Common myeloid progenitor, CD34-positive (primary cell): ENCODE measurements at places on chromosomes 6 and 20.
A peak's percentile ranks its signal among the peaks of the same experiment; 100 is the strongest.

- DNase-seq = no peak
Observed at GRCh38 chr6:155373276-155373675, 59.0 kb upstream of the TFB1M start.

DNA sequence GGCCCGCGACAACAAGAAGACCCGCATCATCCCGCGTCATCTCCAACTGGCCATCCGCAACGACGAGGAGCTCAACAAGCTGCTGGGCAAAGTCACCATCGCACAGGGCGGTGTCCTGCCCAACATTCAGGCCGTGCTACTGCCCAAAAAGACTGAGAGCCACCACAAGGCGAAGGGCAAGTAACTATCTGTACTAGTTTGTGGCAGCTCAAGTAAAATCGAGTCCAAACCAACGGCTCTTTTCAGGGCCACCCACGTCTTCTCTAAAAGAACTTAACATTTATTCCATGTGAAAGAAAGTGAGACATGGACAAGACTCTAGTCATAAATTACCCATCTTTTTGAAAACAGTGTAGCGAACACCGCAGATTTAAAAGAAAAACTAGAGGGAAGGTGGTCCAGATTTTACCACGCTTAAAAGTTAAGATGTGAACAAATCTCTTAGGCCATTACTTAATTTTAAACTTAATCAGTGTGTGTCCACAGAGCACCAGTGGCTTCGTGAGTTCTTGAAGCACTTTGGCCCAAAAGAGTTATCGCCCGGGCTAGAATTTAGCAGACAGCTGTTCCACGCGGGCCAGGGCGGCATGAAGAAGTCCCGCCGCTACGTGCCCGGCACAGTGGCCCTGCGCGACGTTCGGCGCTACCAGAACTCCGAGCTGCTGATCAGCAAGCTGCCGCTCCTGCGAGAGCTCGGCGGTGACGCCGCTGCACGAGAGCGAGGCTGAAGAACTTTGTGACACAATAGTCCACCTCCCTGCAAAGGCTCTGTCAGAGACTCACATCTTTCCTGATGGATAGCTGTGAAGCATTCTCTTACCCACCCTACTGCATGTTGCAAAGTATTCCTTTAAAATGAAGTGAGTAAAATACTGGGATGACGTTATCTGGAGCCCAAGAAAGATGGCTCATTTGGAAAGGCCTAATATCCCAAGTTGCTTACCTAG lies 113.9 kb upstream of the PRSS16 start:
- DNase-seq = peak; percentile 89

- no peak for DNase-seq
Observed at GRCh38 chr6:166670013-166670412, 43.0 kb upstream of the RPS6KA2 start.

DNA sequence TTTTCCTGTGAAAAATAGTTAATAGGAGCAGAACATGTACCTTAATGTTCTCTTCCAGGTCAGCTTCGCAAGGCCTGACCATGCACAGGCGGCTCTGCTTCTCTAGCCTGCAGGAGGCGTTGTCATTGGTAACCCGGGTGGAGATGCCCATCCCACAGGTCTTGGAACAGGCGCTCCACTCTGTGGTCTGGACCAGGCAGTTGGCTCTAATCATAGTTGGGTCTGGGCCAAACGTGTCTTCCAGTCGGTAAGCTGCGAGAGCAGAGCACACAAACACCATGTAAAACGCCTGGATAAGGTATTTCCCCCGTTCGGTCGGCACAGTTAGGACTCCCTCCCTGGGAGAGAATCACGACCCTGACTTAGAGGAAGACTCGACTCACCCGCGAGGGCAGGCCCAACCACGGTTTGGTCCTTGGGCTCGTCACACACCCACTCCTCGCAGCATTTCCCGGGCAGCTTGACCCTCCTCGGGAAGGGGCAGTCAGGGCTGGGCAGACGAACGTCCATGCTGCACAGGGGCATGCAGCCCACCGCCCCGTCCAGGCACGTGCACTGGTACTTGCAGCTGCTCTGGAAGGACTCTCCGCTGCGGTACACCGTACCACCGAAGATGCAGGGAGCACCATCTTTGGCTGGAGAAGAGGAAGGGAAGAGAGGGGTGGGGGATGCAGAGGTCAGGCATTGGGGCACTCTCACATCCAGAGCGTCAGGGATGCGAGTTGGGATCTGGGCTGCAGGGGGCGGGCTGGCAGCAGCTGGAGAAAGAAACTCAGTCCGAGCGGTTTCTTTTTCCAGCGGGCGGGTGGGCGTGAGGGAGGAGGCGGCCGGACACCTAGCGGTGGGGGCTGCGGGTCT lies 1.0 kb downstream of the CCN2 start:
- peak; percentile 56 for DNase-seq

DNA sequence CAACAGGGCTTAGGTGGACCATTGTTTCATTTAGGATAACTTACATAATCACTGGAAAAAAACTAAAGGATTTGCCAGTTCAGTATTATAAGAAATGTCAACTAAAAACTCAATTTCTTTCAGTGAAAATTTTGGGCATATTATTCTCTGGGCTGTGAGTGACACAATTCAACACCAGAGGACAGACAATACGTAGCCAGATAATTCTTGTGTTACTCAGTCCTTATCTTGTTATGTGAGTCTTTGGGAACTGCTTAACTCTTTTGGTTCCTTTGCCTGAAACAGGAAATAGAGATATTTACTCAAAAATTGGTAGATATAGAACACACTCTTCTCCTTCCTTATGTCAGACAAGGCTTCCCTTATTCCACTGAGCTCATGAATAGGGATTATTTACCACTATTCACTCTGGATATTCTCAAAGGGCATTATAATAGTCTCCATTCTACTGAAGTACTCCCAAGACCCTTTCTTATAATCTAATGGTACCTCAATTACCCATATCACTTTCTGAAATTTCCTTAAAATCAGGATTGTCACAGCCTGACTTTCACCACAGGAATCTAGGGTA lies 4.9 kb upstream of the BEND6 start:
- no peak for DNase-seq

GRCh38 chr6:8674126-8674525 lies 238.8 kb upstream of the SLC35B3 start:
- peak; percentile 0 for DNase-seq
